ENCODE measurements at places on chromosomes 4 and X. TPM values are rescaled to one million over a fixed set of nuclear protein-coding genes. Genes with fewer than 3 reads are reported as not detected.

The GABRE gene
- total RNA-seq = 18.7 TPM

The TBX22 gene
- total RNA-seq = 0.18 TPM

The PDGFC gene
- 23.0 TPM for total RNA-seq

The ZXDA gene
- total RNA-seq = 18.5 TPM

The PASD1 gene
- total RNA-seq = not detected

The TLR1 gene
- total RNA-seq = 3.8 TPM

The USP17L12 gene
- not detected for total RNA-seq

The SSX4 gene
- not detected for total RNA-seq

The MAOB gene
- 1.7 TPM for total RNA-seq

The GPRASP3 gene
- 33.4 TPM for total RNA-seq

The TRAM1L1 gene
- 17.2 TPM for total RNA-seq

The COX7B2 gene
- total RNA-seq = not detected

The APELA gene
- total RNA-seq = 0.09 TPM

The BEND2 gene
- total RNA-seq = not detected

The PRRG3 gene
- 6.5 TPM for total RNA-seq

The TRIM60 gene
- not detected for total RNA-seq

The DUSP21 gene
- total RNA-seq = not detected

The ZNF518B gene
- 70.1 TPM for total RNA-seq

The TCEAL2 gene
- 16.1 TPM for total RNA-seq

The PDLIM5 gene
- 86.9 TPM for total RNA-seq

The CSN1S1 gene
- not detected for total RNA-seq

The SPANXN3 gene
- not detected for total RNA-seq

The SOX3 gene
- 1.5 TPM for total RNA-seq

The KLB gene
- 0.27 TPM for total RNA-seq

The ARHGAP6 gene
- total RNA-seq = 5.1 TPM

The ATP2B3 gene
- total RNA-seq = 5.6 TPM

The SLC49A3 gene
- total RNA-seq = 0.36 TPM

The HERC6 gene
- total RNA-seq = 2.4 TPM

The ZNF81 gene
- 14.2 TPM for total RNA-seq

The HUWE1 gene
- total RNA-seq = 113 TPM

The ITIH6 gene
- not detected for total RNA-seq

The MAGEB1 gene
- total RNA-seq = not detected

The TNMD gene
- total RNA-seq = not detected
